Thymus (tissue), 14 donors: ENCODE measurements at places on chromosomes 4 and X.

DNA sequence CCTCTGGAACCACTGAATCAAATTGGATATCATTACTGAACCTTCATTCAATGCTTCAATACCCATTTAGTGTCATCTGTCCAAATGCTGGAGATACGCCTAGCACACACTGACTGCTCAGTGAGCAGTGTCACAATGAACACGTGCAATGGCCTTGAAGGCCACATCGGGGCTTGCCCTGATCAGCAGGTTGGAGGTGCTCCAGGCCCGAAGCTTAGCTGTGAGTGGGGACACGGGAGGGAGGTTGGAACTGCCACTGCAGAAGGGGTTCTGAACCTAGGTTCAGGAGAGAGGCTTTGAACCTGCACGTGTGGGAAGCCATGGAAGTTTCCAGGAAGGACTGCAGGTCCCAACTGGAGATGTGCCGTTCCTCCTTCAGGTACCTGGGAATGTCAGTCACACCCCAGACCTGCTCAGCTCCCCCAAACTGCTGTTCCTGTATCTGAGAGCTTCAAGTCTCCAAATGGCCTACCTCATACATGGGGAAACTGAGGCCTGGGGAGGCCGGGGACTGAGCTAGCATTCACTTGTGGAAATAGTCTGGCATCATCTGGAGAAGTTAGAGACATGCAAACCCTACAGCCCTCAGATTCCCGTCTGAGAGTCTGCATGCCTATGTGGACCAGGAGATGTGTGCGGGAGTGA is 1.9 kb upstream of the WAS start:
- peaks cover 19% of the 10 kb centered on the region for H3K4me1 ChIP-seq
- H3K4me3 ChIP-seq, result no peak overlapping the region
- H3K27ac ChIP-seq, result no peak overlapping the region
- H3K27me3 ChIP-seq, result no peaks in the 10 kb centered on the region

DNA sequence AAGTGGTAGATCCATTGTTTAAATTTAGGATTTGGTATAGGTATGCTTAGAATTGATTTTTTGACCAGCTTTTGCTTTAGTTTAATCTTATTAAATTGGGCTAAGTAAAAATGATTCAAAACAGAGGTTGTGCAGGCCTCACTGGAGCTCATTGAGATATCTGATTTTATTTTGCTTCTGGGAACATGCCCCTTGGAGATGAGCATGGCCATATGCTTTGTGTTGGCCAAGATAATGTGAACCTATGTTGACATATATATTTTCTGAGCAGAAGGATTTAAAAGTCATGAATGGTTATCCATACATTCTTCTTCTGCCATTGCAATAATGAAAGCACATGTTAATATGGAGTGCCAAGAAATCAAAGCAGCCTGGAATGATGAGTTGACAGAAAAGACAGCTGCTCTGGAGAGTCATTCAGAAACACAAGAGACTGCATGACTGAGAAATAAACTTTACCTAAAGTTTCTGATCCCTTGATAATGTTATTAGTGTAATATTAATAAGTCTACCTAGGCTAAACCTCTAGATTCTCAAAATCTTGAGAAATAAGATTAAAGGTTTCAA is 489.7 kb upstream of the GNPDA2 start:
- H3K36me3 ChIP-seq, result no peaks in the 10 kb centered on the region
- no peak overlapping the region for H3K27ac ChIP-seq
- H3K27me3 ChIP-seq, result no peaks in the 10 kb centered on the region
- no peak overlapping the region for H3K4me3 ChIP-seq
- H3K4me1 ChIP-seq, result no peaks in the 10 kb centered on the region

DNA sequence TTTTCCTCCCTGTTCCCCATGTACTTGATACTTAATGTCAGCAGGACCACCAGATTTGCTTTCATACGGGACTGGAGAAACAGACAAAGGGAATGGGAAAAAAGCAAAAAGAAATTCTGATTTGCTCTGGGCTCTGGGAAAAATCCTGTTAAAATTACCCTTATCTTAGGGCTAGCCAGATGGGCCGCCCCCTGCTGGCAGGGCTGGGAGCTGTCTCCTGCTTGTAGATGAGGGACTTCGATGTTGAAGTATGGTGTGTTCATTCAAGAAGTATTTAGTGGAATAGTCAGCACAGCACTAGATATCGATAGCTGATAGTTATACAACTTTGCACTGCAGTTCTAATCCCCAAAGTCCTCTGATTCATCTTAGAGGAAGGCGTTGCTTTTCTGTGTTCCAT is 45.8 kb downstream of the BCORL1 start:
- H3K27ac ChIP-seq, result no peak overlapping the region
- H3K4me1 ChIP-seq, result peaks cover 8% of the 10 kb centered on the region
- DNase-seq, result no peak
- H3K27me3 ChIP-seq, result no peaks in the 10 kb centered on the region

GRCh38 chrX:132270699-132271098 is 51.5 kb upstream of the RAP2C start:
- H3K27ac ChIP-seq, result no peak overlapping the region
- DNase-seq, result no peak
- no peaks in the 10 kb centered on the region for H3K4me1 ChIP-seq
- H3K36me3 ChIP-seq, result no peaks in the 10 kb centered on the region

GRCh38 chr4:87317527-87317926 is 5.2 kb downstream of the HSD17B13 start:
- no peaks in the 10 kb centered on the region for H3K4me1 ChIP-seq
- H3K36me3 ChIP-seq, result no peaks in the 10 kb centered on the region
- no peak overlapping the region for H3K27ac ChIP-seq
- H3K27me3 ChIP-seq, result no peaks in the 10 kb centered on the region
- DNase-seq, result no peak
- no peak overlapping the region for H3K4me3 ChIP-seq

DNA sequence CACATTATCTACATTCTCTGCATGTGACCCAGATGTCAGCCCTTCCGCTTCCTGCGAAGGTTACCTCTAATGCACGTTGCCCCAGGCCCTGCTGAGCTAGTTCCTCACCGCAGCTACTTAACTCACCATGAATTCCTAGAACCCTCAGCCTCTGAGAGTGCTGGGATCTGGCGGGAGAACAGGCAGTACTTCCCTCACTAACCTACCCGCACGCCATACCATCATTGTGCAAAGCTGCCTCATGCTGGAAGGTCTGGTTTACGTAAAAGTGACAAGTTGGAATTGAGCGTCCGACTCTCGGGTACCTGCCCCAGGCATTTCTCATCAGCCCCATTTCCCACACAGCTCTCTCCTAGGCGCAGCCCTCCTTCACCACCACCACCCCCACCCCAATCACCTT is 6.3 kb downstream of the SLC25A4 start:
- H3K27me3 ChIP-seq, result peaks cover 5% of the 10 kb centered on the region
- no peak for DNase-seq
- H3K36me3 ChIP-seq, result no peaks in the 10 kb centered on the region
- H3K4me3 ChIP-seq, result no peak overlapping the region

GRCh38 chr4:25857403-25857802 is 5.4 kb downstream of the SEL1L3 start:
- peaks cover 4% of the 10 kb centered on the region for H3K4me1 ChIP-seq
- H3K4me3 ChIP-seq, result no peak overlapping the region
- DNase-seq, result no peak
- peaks cover 16% of the 10 kb centered on the region for H3K27me3 ChIP-seq
- H3K36me3 ChIP-seq, result no peaks in the 10 kb centered on the region

- no peaks in the 10 kb centered on the region for H3K36me3 ChIP-seq
- no peak for DNase-seq
- H3K27me3 ChIP-seq, result no peaks in the 10 kb centered on the region
- no peaks in the 10 kb centered on the region for H3K4me1 ChIP-seq
- H3K4me3 ChIP-seq, result no peak overlapping the region
These were observed 166.1 kb upstream of the NUDT6 start for GRCh38 chr4:123088501-123088900.

- H3K27me3 ChIP-seq, result no peaks in the 10 kb centered on the region
- H3K36me3 ChIP-seq, result no peaks in the 10 kb centered on the region
- no peak overlapping the region for H3K27ac ChIP-seq
- H3K4me3 ChIP-seq, result no peak overlapping the region
- DNase-seq, result no peak
- no peaks in the 10 kb centered on the region for H3K4me1 ChIP-seq
These were observed 8.0 kb downstream of the ASB5 start for GRCh38 chr4:176261018-176261417.

- H3K27me3 ChIP-seq, result no peaks in the 10 kb centered on the region
- no peak for DNase-seq
- peaks cover 24% of the 10 kb centered on the region for H3K36me3 ChIP-seq
These were observed 14.2 kb downstream of the DHX15 start for GRCh38 chr4:24570172-24570571.

DNA sequence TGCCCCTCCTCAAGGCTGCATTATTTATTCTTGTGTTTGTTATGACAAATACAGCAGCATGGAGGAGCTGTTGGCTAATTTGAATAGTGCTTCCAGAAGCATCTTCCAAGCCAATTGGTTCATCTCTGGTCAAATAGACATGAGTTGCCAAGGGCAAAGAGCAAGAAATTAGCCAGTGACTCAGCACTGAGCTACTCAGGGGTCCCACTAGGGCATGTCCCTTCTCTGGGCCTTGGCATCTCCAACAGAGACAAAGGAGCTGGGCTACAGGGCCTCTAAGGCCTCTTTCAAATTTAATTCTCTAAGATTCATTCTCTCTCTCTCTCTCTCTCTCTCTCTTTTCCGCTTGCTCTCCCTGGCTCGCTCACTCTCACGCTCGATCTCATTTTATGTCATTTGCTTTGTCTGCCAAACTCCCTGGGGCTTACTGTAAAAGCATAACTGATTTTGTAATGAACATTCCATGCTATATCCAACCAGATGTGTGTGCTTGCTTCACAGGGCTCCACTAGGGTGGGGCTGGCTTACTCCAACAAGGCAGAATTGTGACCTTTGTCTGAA is 86.7 kb upstream of the MAGEA4 start:
- no peaks in the 10 kb centered on the region for H3K4me1 ChIP-seq
- no peak for DNase-seq
- H3K27me3 ChIP-seq, result no peaks in the 10 kb centered on the region
- H3K4me3 ChIP-seq, result no peak overlapping the region
- H3K36me3 ChIP-seq, result no peaks in the 10 kb centered on the region

DNA sequence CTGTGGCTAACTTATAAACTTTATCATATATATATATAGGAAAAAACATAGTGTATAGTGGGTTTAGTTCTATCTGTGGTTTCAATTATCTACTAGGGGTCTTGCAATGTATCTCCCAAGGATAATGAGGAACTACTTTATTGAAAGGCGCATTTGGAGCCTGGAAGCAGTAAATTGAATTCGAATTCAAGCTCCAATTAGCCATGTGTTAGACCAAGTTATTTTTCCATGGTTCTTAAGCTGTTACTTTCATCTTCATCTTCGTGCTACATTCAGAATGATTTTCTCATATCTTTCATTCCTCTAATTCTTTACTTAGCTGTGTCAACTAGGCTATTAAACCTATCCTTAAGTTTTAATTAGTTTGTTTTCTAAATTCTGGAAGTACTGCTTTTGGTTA is 27.2 kb upstream of the MANBA start:
- no peak for DNase-seq
- peaks cover 15% of the 10 kb centered on the region for H3K36me3 ChIP-seq
- H3K27me3 ChIP-seq, result no peaks in the 10 kb centered on the region
- no peak overlapping the region for H3K27ac ChIP-seq

GRCh38 chr4:150006197-150006596 is 72.0 kb upstream of the DCLK2 start:
- H3K36me3 ChIP-seq, result no peaks in the 10 kb centered on the region
- H3K27ac ChIP-seq, result no peak overlapping the region
- H3K4me3 ChIP-seq, result no peak overlapping the region
- no peak for DNase-seq

- H3K4me3 ChIP-seq, result no peak overlapping the region
- no peak for DNase-seq
- H3K4me1 ChIP-seq, result no peaks in the 10 kb centered on the region
- no peak overlapping the region for H3K27ac ChIP-seq
These were observed 46.6 kb upstream of the CDKN2AIP start for GRCh38 chr4:183397741-183398297.

DNA sequence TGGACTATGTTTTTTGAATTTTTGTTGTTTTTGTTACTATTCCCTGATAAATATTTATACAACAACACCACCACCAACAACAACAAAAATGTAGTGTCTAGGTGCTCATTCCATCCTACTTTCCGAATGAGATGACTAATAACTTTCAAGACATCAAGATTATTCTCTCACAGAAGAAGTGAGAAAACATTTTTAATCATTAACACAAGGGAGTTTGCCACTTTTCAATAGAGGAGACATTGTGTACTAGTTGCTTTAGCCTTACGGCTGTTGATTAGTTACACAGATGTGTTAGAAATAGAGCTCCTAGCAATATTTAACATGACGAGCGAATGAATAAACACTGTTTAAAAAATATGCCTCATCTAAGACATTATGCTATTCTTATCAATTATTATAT is 898.8 kb downstream of the C4orf33 start:
- H3K4me1 ChIP-seq, result no peaks in the 10 kb centered on the region
- no peak overlapping the region for H3K4me3 ChIP-seq
- H3K36me3 ChIP-seq, result no peaks in the 10 kb centered on the region

- H3K4me1 ChIP-seq, result no peaks in the 10 kb centered on the region
- no peak for DNase-seq
- H3K36me3 ChIP-seq, result no peaks in the 10 kb centered on the region
- no peak overlapping the region for H3K27ac ChIP-seq
- H3K4me3 ChIP-seq, result no peak overlapping the region
- no peaks in the 10 kb centered on the region for H3K27me3 ChIP-seq
These were observed 243.8 kb upstream of the JADE1 start for GRCh38 chr4:128565565-128566186.

GRCh38 chrX:12894074-12895030 is 12.1 kb upstream of the TLR8 start:
- DNase-seq, result peak; percentile 39
- no peak overlapping the region for H3K27ac ChIP-seq
- no peaks in the 10 kb centered on the region for H3K27me3 ChIP-seq

- DNase-seq, result no peak
- no peak overlapping the region for H3K4me3 ChIP-seq
- H3K27me3 ChIP-seq, result no peaks in the 10 kb centered on the region
- no peaks in the 10 kb centered on the region for H3K36me3 ChIP-seq
- no peak overlapping the region for H3K27ac ChIP-seq
These were observed 167.7 kb downstream of the FHIP1A start for GRCh38 chr4:151576627-151577026.

GRCh38 chr4:153084224-153084979 is 119.8 kb upstream of the TRIM2 start:
- DNase-seq, result no peak
- H3K4me3 ChIP-seq, result no peak overlapping the region
- H3K4me1 ChIP-seq, result peaks cover 24% of the 10 kb centered on the region
- no peaks in the 10 kb centered on the region for H3K27me3 ChIP-seq

- no peaks in the 10 kb centered on the region for H3K27me3 ChIP-seq
- no peaks in the 10 kb centered on the region for H3K4me1 ChIP-seq
- no peak overlapping the region for H3K4me3 ChIP-seq
- H3K27ac ChIP-seq, result no peak overlapping the region
- H3K36me3 ChIP-seq, result no peaks in the 10 kb centered on the region
These were observed 185.3 kb downstream of the MID1IP1 start for GRCh38 chrX:38986586-38986985.

- DNase-seq, result no peak
- H3K27ac ChIP-seq, result no peak overlapping the region
- H3K36me3 ChIP-seq, result no peaks in the 10 kb centered on the region
- H3K4me3 ChIP-seq, result no peak overlapping the region
- no peaks in the 10 kb centered on the region for H3K27me3 ChIP-seq
- H3K4me1 ChIP-seq, result no peaks in the 10 kb centered on the region
These were observed 108.3 kb downstream of the ANXA10 start for GRCh38 chr4:168200685-168201084.
